ENCODE measurements at places on chromosomes 5 and 9.
A peak's percentile ranks its signal among the peaks of the same experiment; 100 is the strongest.

DNA sequence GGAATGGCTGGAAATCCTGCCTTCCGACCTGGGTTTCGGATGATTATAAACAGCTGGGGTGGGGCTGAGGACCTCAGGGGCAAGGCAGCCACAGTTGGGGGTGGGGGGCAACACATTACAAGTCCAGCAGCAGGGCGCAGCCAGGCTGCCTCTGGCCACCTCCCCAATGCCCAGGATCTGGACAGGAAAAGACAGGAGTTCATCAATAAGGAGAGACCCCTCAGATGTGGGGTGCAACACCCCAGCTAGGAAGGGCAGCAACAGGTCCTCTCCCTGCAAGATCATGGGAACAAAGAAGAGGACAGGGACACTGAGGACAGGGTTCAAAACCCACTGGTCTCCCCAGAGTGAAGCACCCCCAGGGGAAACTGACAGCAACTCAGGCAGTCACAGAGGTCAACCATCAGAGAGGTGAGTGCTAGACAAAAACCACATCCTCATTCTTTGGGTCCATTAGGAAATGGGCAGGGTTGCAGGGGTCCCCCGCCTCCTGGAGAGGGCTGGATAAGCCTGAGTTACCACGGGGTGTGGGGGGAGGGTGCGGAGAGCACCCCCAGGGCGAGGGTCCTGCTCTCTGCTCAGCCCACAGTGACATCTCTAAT lies 33.5 kb downstream of the SEMA4D start:
- no peak for DNase-seq

DNA sequence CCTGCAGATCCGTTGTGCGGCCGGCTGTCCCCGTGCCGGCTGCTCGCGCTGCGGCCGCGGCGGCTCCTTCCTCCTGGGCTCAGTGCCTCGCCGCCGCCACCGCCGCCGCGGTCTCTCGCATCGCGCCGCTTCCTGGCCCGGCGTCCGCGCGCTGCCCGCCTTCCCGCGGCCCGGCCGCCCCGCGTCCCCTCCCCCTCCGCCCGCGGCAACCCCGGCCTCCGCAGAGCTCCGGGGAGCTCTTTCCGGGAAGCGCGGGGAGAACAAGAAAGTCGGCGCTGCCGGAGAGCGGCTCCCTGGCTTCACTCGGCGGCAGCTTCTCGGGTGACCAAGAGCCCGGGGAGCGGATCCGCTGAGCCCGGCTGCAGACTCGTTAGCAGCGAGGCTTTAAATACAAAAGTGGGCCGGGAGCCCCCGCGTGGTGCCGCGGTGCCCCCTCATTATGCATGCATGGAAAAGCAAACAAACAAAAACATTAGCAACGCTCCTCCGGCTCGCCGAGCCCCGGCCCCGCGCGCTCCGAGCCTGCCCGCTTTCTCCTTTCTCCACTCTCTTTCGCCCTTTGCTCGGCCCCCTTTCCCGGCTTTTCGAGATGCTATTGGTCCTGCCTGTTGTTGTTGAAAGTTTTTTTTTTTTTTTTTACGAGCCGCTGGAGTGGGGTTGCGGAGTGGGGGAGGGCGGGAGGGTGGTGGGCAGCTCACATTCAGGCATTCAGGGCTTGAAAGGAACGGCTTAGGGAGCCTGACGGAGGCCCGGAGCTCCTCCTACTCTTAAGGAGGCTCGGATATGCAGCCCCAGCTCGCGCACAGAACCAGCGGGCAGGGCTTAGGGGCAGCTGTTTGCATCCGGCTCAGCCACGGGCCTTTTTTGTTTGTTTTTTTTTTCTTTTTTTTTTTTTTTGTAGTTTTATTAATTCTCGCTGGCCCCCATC lies at the start of gene GAS1:
GAS1 (minus strand) TSS at position 361 of the 928 bp plus-strand sequence. CDS start 727 bp downstream, outside the sequence.
- DNase-seq: peak; percentile 98

- no peak for DNase-seq
These were observed 18.1 kb upstream of the UBE2QL1 start for GRCh38 chr5:6430418-6431028.

DNA sequence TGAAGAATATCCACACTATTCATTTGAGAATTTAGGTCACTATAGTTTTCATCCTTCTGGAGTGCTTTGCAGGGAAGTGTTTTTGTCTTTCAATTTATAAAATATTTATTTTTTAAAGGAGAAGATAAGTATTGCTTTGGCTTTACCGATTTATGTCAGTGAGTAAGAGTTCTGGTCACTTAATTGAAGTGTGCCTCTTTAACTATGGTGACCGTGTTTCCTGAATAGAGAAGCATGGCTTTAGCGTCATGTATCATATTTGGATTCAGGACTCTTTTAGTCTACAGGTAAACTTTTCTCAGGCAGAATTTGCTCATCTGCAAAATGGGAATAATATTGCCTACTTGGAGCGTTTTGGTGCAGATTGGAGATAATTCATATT lies 902 bp downstream of the BDP1 start:
- DNase-seq: no peak

GRCh38 chr9:76796296-76796695 lies 32.1 kb downstream of the PCA3 start:
- no peak for DNase-seq

GRCh38 chr9:85984457-85984856 lies 43.5 kb downstream of the NAA35 start:
- DNase-seq: no peak

DNA sequence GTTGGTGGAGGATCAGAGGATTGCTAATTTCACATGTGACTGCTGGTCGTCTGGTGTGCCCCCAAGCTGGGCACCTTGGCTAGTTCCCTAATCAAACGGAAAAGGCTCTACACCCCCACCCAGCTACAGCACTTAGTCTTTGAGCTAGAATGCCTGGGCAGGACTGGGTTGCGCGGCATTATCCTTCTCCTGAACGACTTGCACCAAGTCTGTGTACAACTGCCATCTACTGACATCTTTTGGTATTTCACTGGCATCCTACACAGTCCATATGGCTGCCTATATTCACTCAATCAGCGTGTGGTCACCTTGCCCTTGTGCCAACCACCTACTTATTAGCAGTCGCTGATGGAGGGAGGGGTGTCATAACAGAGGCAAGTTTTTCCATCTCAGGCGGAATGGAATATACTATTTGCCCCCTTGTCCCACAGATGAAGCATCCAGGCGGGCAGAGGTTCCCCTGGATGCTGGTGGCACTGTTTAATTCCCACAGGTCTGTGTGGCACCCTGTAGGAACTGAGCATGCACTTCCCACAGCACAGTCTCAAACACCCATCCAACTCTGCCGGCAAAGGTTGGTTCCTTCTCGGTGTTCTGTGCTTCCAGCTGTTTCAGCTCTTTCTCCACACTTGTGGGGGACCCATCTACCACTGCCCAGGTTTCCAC lies 150.1 kb downstream of the OSTF1 start:
- peak; percentile 77 for DNase-seq

GRCh38 chr5:37604290-37604689 lies 225.2 kb downstream of the WDR70 start:
- peak; percentile 17 for DNase-seq

- no peak for DNase-seq
These were observed 31.6 kb downstream of the CDH6 start for GRCh38 chr5:31225118-31225517.

DNA sequence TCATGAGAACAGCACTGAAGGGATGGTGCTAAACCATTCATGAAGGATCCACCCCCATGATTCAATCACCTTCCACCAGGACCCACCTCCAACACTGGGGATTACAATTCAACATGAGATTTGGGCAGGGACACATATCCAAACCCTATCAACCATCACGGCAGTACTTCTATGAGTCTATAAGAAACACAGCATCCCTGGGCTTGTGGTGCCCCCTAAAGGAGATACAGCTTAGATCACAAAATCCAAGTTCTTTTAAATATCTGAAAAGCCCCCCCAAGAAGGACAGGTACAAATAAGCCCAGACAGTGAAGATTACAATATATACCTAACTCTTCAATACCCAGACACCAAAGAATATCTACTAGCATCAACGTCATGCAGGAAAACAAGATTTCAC lies 233.7 kb upstream of the ADRA1B start:
- peak; percentile 52 for DNase-seq

GRCh38 chr5:135880278-135880677 lies 15.4 kb downstream of the IL9 start:
- peak; percentile 66 for DNase-seq

Data from mesendoderm (in vitro differentiated cells).